ENCODE measurements at places on chromosomes 5 and 9.
A peak's percentile ranks its signal among the peaks of the same experiment; 100 is the strongest.

DNA sequence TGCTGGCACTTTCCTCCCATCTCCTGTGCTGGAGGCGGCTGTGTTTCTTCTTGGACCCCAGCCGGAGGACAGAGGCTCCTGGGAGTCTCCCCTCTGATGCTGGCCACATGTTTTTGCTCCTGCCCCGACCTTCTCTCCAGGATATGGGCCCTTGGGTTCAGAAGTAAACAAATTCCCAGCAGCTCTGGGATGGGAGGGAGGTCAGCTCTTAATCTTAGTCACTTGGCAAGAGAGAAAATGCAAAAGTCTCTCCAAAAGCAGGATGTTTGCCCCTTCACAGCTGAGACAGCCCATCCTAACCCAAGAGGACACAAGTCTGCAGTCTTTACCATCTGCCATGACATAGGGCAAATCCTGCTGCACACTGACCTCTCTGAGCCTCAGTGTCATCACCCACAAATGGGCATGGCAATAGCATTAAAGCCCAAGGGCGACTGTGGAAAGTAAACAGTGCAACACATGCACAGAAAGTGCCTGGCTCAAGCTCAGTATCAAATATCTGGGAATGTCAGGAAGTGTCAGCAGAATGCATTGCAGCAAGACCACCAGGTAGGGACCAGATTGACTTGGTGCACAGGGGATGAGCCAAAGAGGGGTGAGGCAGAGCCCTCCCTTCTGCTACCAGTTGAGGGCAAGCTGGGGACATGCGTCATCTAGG lies 117.0 kb upstream of the CXCL14 start:
- no peak for DNase-seq

- no peak for DNase-seq
These were observed 234.1 kb downstream of the ADGRV1 start for GRCh38 chr5:90792725-90793124.

DNA sequence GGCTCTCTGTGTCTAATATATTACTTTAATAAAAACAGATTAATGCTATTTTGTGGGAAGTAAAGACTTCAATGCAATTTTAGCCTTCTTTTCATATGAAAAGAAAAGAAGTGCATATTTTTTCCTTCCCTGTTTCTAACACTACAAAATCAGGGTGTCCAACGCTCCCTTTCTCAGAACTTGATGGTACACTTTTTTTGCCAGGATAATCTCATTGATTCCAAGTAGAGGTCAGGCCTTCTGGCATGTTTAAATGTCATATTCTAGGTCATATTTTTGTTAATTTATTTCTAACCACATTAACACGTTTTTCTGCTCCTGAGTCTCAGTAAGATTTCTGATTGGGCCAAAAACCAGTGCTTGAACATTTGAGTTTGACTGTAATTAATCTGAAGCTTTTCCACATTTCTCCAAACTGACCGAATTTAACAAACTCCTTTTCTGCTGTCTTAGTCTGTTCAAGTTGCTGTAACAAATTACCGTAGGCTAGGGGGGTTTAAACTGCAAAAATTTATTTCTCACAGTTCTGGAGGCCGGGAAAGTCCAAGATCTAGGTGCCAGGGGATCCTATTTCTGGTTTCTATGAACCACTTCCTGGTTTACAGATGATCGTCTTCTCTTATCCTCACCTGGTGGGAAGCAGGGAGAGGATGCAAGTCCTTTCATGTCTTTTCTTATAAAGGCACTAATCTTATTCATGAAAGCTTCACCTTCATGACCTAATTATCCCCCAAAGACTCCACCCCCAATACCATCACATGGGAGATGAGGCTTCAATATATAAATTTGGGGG lies 63.2 kb upstream of the ELL2 start:
- no peak for DNase-seq

DNA sequence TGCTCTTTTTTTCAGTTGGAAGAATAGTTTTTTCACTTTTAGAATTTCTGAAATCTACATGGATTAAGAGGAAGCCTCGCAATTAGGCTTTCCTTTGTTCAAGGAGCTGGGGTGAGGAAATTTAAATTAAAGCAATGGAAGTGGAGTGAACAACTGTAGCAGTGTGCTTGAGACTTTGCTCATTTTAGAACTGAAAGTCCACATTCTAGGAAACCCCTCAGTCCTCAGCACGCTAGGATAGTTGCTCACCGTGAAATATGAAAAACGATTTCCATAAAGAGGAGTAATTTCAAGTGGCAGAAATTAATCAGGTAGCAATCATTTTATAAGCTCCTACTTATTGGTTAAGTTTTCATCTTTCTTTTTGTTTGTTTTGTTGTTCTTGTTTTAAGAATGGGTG lies 243.0 kb upstream of the ITGA1 start:
- DNase-seq: no peak

DNA sequence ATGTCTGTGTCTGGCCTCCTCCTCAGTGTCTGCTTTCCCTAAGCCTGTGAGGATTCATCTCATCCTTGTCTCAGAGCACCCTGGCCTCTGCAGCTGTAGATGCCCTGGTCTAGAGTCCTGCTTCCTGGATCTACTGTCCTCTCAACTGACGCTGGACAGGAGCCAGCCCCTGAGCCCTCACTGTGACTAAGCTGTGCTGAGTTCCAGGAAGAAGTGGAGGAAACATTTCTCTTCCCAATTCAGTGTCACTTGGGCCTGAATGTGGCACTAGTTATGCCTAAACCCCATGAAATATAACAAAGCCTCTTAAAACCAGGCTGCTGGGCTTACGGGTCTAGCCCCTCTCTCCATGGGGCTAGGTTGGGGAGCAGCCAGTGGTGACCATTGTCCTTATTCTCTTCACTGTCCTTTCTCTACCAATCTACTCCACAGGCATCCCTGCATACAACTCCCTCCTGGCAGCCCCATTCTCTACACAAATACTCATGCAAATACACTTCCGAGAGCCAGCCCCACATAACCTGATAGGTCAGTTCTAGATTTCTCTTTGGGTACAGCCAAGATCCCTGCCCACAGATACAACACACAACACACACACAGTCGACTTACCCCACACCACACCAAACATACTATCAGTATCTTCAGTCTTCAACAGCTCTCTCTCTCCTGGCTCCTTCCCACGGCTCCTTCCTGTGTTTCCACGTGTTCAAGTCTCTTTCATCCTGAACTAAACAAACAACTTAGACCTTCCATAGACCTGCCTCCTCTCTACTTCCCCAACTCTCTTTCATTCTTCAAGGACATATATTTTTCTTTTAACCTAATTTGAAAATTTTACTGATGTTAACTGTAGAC lies 220.8 kb downstream of the SNX18 start:
- no peak for DNase-seq

- no peak for DNase-seq
These were observed 29.5 kb downstream of the RANBP3L start for GRCh38 chr5:36272136-36272690.

GRCh38 chr9:3865141-3865772 lies 339.5 kb upstream of the RFX3 start:
- no peak for DNase-seq

DNA sequence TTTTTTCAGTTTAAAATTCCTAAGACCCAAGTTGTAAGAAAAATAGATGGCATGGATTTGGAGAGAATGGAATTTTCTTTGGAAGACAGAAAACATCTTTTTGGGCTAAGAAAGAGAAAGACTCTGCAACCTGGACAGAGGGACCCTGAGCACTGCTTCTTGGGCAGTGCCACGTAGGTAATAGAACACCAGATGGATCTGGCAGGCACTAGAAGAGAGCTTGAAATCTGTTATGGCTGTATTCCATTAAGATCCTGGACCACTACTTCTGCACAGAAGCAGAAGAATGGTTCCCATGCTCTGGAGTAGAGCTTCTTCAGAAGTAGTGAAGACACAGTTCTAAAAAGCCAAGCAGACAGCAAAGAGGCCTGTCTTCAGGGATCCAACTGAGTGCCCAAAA lies 306.4 kb upstream of the CD180 start:
- no peak for DNase-seq

DNA sequence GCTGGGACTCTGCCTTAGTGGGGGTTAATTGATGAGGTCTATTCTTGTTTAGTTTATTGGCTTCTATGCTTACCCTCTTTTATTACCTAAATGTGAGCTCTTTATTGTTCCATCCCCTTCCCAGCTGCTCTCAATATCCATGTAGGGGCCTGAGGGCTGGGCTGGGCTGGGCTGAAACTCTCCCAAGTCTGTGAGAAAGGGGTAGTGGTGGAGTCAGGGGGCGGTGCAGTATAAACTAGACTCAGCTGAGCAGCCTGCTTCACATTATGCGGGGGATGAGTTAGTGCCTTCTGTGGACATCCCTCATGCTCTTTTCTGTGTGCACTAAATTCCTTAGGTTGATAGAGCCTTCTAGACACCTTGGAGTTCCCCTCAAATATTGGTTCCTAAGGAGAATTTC lies 451.8 kb upstream of the PTGER4 start:
- no peak for DNase-seq

DNA sequence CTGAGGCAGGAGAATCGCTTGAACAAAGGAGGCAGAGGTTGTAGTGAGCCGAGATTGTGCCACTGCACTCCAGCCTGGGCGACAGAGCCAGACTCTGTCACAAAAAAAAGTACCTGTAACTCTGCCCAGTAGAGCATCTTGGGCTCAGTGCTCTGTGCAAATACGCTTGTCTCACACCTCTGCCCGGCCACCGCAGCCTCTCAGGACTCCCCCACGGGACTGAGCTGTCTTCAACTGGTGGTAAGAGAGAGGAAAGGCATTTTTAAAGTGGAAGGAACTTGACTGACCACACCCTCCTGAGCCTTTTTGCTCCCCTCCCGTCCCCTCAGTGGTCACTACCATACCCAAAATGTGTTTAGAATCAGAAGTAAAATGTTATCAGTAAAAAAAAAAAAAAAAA lies 174.3 kb upstream of the PIK3R1 start:
- no peak for DNase-seq

DNA sequence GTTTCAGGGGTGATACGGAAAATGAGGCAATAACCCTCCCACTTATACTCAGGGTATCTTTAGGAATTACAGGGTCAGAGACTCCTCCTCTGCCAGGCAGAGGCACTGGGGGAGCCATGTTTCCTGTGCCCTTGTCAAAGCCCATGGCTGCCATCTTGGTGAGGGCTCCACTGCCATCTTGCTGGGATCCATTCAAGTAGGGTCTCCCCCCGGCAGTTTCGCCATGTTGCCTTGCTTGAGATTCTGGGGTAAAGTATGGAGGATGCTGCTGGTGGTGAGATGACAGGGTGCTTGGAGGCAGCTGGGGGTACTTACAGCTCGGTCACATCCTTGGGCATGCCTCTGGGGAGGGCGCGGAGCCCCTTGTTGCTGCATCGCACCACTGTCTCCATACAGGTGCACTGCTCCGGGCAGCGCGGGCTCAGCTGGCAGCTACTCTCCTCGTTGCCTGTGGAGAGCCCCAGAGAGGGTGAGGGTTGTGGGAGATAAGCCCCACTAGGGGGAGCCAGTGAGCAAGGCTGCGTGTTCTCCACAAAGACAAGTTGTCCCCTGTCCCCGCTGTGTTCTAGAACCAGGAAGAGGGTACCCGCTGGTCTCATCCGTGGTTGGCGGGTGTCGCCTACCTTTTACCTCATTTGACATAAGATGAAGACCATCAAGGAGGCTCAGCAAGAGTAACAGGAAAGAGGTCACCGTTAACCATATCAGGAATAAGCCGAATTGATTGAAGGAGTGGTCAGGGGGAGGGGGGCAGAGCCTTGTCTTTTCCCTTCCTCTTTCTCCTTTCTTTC lies 169.0 kb upstream of the PANK3 start:
- peak; percentile 38 for DNase-seq

- DNase-seq: no peak
These were observed 279.3 kb upstream of the DAP start for GRCh38 chr5:11040345-11040744.

GRCh38 chr9:21455320-21455719 lies 15.1 kb downstream of the IFNA1 start:
- DNase-seq: no peak

- DNase-seq: peak; percentile 83
These were observed at the start of gene LPCAT1 for GRCh38 chr5:1523793-1524480. LPCAT1 (minus strand) TSS chr5:1523960; CDS start chr5:1523844, 116 bp downstream.

- DNase-seq: no peak
These were observed 37.4 kb downstream of the GLT6D1 start for GRCh38 chr9:135601988-135602387.

GRCh38 chr5:38556088-38556598 lies 303 bp downstream of the LIFR start:
- DNase-seq: no peak

DNA sequence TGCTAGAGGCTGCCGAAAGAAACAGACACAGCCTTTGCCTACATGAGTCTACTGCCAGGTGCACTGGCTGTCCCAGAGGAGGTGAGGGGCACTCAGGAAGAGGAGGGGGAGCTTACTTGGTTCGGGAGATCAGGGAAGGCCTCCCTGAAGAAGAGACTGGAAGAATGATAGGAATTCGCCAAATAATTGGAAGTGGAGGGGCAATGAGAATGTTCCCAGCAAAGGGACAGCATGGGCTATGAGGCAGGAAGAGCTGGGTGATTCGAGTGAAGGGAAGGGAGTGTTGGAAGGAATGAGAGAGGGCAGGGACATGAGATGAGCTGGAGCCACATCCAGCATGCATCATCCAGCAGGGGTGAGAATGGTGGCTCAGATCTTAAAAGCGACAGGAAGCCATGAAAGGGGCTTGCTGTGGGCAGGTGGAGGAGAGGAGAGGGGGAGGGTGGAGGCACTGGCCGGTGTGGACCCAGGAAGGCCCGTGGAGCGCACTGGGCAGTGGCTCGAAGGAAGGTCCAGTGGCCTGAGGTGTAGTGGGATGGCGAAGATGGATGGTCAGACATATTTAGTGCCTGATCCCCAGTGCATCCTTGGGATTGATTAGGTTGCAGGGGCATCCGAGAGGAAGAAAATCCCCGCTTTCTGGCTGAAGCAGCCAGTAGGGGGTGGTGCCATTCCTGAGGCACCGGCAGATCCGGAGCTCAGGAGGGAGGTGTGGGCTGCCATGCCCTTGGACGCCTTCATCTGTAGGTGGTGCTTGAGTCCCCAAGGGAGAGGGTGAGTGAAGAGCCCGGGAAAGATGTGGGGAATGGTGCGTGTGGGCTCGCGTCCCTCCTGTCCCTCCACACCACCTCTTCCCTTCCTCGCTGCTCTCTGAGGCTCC lies 53.5 kb upstream of the GARNL3 start:
- DNase-seq: no peak

DNA sequence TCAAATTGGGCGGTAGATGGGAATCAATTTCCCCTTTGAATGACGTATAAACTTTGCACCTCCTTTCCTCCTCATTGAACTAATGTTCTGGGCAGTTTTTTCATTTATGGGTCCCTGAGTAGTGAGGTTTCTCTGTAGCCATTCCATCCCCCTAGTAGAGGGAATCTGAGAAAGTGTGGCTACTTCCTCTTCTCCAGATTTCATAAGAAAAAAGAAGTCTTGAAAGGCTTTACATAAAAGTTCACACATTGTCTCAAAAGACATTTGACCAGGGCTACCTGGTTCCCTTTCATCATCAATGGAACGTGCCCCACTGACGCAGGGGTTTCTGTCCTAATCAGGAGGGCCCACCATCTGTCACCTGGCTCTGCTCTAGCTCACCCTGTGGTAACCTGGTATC lies 57.3 kb downstream of the CTSL start:
- no peak for DNase-seq
